ENCODE measurements at places on chromosomes 12 and 14.

DNA sequence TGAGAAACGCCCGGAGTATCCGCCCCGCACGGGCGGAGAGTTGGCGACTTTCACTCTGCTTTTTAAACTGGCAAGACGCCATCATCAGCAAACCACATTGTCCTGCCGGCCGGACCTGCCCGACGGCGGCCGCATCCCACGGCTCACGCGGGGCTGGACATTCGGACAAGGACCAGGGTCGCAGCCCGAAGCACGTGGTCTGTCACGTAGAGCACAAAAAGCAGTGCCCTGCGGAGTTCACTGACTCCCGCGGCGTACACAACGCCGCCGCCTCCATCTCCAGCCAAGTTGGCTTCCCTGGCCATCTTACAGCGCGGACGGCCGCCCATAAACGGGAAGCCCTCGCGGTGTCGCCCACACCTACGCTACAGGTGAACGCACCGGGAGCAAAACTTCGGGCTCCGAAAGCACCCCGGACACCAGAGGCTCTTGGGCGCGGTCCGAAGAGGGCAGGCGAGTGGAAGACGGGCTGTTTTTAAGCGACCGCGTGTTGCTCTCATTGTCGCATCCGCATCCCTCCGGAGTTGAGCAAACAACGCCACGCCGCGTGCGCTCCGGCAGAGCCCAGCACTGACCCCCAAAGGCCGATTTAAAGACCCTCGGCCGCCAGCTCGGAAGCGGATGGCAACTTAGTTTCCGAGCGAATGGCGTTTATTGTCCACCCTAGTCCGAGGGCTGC, 966 bp downstream of the SINHCAF start:
- peak; percentile 46 for DNase-seq

- no peak for DNase-seq
Measured at GRCh38 chr12:55673638-55674037, 34.1 kb downstream of the ITGA7 start.

GRCh38 chr12:56160193-56160763, 2.1 kb downstream of the MYL6 start:
- DNase-seq: peak; percentile 83

DNA sequence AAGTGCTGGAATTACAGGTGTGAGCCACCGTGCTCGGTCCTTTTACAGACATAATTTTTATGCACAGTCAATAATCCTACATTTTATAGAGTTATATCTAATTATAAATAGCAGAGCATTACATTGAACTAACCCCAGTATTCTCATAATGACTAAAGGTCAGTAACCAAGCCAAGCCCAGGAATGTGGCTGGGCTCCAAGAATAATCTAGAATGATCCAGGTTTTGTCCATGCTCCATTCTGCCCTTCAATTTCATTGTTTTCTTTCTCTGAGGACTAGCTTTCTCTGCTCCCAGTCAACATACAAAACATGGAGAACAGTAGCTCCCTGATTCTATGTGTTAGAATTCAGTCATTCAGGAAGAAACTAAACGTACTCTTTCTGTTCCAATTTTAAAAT, 92.1 kb upstream of the KRR1 start:
- DNase-seq: no peak

GRCh38 chr12:76268267-76268666, 79.9 kb downstream of the BBS10 start:
- DNase-seq: no peak

- no peak for DNase-seq
Measured at GRCh38 chr12:95663525-95663924, 112.2 kb upstream of the USP44 start.

- peak; percentile 77 for DNase-seq
Measured at GRCh38 chr14:88492272-88493089, 62.3 kb downstream of the PTPN21 start.

DNA sequence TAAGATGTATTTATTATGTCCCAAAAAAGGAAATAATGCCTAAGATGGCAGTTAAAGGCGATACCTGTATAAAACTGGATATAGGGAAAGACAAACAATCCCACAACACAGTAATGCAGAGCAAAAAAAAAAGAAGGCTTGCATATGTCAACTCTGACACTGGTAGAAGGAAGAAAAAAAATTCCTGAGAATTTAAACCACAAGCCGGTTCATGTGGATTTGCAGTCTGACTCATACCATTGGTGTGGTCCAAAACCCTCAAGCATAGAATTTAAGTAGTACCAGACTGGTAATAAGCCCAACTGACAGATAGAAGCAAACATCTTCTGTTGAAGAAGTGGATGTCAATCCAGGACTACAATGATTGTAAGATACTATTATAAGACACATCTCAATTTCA, 7.2 kb downstream of the DNAI7 start:
- DNase-seq: no peak

- DNase-seq: no peak
Measured at GRCh38 chr12:52496054-52496453, 3.0 kb upstream of the KRT6A start.

- DNase-seq: no peak
Measured at GRCh38 chr14:56592746-56593544, 13.3 kb downstream of the TMEM260 start.

DNA sequence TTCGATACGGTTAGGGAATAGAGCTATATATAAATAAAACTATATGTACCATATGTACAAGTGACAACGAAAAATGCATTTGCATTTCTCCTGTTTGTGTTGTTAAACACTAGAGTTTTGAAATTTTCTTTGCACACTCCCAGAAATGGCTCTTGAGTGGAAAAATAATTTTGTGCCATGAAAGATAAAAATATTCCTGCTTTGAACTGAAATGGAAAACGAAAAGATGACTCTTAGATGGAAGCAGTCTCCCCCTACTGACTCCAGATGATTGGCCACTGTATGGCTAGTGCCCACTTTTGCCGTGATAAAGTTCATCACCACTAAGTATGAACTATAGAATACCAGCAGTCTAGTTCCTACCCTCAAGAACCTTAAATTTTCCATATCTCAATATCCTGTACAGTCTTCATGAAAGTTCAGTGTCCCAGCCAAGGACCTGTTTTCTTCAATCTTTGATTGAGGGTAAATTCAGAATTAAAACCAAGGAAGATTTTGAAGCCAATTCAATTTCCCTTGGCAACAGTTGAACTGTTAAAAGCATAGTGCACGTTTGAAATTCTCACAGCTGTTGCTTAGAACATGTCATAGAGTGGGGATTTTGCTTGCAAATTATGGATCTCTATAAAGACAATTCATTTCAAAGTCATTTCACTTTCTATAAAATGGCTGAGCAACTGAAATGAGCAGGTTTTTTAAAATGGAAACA, 1.6 kb upstream of the PPP2R5E start:
- no peak for DNase-seq

DNA sequence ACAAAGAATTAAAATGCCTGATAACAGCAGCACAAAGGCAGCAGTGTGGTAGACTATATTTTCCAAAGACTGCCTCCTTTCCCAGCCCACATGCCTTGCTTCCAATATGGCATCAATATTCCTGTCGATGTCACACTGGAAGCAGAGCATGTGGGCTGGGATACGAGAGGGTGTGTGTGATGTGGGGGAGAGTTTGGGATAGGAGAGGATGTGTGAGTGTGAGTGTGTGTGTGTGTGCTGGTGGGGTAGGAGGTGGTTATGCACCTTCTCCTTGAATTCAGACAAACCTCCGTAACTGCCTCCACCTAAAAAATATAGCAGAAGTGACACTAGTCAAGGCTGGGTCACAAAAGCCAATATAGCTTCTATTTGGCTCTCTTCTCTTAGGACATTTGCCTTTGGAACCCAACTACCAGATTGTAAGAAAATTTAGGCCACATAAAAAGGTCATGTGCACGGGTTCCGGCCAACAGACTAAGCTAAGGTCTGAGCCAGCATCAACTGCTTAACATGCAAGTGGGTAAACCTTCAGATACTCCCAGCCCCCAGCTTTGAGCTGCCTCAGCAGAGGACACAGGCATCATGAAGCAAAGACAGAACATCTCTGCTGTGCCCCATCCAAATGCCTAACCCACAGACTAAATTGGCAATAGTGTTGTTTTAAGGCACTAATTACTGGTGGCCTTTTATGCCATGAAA, 29.5 kb downstream of the SPPL3 start:
- no peak for DNase-seq

DNA sequence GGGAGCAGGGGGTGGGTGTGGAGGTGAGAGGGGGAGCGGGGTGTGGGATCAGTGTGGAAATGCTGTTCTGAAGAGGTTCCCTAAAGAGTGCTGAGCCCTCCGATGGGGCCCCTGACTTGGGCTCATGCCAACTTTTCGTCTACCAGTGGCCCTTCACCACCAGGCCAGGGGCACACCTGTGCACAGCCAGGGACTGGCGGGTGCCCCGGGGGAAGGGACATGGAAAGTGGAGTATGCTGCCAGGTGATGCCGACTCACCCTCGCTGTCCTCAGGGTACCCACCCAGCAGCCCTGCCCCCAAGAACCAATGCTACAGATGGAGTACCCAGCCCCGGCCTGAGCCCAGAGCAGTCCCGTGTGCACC, 26.2 kb downstream of the AMN start:
- DNase-seq: no peak

- DNase-seq: no peak
Measured at GRCh38 chr12:70812136-70812535, 108.4 kb downstream of the PTPRR start.

DNA sequence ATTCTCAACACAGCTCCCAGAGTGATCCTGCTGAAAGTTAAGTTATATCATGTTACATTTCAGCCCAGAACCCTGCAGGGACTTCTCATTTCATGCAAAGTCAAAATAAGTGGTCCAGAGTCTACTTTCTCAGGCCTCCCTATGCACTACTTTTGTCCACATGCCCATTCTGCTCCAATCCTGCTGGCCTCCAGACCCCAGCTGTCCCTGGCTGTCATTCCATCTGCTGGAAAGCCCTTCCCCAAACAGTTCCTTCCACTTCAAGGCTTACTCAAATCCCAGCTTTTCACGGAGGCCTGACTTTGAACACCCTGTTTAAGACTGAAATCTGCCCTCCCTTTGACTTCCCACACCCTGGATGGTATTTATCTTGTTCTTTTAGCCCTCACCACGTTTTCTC, 109.8 kb upstream of the DNM1L start:
- DNase-seq: no peak

DNA sequence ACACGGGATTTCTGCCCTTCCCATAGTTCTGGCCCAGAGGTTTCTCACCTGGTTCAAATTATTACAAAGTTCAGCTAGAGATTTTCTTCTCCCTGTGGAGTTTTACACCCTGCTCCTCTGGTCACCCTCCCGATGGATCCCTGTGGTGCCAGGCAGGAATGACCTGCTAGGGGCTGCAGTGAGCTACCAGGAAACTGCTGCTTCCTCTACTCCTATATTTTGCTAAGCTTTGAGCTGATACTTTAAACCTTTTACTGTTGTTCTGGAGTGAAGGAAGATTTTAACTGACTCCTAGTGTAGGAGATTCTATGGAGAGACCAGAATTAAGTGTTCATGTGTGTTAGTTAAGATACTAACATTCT, 30.4 kb upstream of the LRIG3 start:
- no peak for DNase-seq

GRCh38 chr14:71220462-71220861, 313.2 kb downstream of the PCNX1 start:
- DNase-seq: no peak

DNA sequence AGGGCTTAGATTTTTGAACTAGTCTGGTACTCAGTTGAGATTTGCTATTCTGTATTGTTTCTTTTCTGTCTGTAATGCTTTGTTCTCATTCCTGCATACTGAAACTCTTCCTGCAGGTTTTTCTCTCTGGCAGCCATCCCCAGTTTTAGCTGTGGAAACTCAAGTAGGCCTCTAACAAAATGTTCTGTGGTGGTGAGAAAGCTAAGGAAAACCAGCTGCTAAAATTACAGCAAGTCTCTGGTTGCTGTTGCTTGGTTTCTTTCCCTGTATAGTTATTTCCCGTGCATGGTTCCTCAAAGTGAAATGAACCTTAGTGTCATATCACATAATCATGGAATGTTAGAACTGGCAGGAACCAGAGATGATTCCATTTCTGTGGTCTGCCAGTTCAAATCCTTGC, 442.5 kb downstream of the NRXN3 start:
- DNase-seq: no peak

- no peak for DNase-seq
Measured at GRCh38 chr12:113598815-113599406, 127.2 kb upstream of the LHX5 start.

DNA sequence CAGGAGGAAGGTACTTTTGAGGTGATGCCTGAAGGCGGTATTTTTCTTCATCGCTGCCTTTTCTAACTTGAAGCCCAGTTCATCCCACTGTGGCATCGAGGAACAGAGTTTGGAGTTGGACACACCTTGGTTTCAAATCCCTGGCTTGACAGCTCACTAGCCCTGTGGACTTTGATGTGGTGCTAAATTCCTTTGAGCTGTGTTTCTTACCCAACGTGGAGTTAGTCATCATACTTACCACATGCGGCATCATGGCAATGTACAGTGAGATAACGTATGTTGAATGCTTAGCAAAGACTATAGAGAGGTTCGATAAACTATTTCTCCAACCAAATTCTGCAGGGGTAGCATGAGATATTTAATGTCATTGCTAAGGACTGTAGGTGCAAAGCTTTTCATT, 3.4 kb downstream of the PLEKHG3 start:
- DNase-seq: peak; percentile 22

- DNase-seq: no peak
Measured at GRCh38 chr12:117592588-117593305, 231.3 kb upstream of the NOS1 start.

DNA sequence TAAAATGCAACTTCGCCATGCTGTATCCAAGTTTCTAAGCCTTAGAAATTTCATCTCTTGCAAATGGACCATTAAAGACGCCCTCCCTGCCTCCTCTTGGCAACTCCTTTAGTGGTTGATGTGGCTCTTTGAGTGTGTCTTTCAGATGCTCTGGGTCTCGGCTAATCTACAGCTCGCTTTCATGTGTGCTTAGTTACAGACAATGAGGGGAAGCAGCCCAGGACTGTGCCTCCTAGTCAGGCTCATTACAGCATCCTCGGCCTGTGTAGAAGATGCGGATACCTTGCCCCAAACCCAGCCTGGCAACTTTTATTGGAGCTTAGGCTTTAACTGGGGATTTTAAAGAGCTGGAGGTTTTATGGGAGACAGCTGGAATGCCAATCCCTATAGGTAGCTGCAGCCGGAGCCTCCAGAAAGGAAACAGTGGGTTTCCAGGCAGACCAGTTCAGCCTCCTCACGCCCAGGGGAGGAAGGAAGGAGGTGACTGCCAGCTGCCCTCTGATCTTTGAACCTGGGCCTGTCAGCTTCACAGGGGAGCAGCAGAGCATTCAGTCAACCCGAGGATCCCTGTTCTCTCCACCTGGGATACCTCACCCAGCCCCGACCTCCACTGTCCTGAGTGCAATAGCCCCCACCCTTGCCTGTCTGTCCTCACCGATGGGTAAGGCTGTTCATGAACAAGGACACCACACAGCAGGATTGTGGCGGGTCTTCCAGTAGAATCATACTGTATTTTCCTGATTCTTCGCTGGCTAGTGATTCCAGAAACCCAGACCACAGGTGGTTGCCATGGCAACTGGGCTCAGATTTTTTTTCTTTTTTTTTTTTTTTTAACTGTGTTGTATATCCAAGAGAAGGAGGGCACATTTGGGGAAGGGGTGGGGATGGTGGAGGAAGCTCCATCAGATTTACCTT, 638.5 kb downstream of the MED13L start:
- no peak for DNase-seq

- DNase-seq: no peak
Measured at GRCh38 chr12:131583090-131583712, 127.7 kb upstream of the SFSWAP start.
